ENCODE measurements at places on chromosomes 4 and X.

DNA sequence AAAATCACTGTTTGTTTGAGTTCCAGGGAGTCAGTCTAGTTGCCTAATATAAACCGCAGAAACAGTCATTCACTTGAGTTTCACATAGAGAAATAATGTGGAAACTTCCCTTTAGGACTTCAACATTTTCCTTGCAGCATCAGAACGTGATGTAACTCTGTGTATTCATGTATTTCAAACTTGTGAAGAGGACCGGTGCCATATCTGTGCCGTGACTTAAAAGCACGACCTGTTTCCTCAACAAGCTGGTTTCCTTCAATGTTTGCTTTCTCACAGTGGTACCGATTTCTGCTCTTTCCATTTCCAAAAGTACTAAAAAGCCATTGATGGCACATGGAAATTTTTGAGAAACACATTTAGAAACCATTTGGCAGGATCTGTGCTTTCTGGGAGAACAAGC is 166.6 kb upstream of the RAPGEF2 start:
- DNase-seq = peak; percentile 89

DNA sequence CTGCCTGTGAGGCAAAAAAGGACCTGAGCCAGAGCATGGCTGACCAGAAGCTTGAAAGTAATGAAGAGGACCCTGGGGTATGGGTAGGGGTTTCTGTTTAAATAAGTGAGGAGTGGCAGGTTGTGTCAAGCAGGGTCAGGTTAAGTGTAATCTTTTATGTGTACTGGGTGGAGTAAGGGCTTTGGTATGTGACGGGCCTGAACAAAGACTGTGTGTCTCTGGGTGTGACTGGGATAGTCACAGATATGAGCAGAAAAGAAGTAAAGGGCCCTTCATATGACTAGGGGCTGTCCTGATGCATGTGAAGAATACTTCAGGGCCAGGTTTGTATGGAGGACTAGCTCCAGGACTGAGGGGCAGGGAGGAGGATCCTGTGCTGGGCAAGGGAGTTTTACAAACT is 82.4 kb downstream of the ITIH6 start:
- DNase-seq = no peak

DNA sequence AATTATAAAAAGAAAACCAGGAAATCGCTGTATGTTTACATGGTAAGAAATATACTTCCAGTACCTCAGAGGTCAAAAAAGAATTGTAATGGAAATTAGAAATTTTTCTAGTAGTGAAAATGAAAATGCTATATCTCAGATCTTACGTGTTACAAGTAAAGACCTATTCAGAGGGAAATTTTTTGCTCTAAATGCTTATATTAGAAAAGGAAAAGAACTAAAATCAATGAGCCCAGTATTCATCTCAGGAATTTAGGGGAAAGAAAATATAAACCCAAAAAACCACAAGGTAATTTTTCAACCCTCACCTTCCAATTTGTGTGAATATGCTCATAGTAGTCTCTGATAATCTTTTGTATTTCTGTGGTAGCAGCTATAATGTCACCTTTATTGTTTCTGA is 145.6 kb downstream of the RAP1GDS1 start:
- DNase-seq = no peak

GRCh38 chr4:40682290-40683101 is 52.8 kb upstream of the RBM47 start:
- peak; percentile 68 for DNase-seq

GRCh38 chr4:147984065-147984777 is 252.3 kb downstream of the ARHGAP10 start:
- DNase-seq = peak; percentile 54

- DNase-seq = no peak
Observed at GRCh38 chr4:55874831-55875230, 21.4 kb downstream of the EXOC1 start.

- no peak for DNase-seq
Observed at GRCh38 chrX:15853586-15854079, 980 bp downstream of the AP1S2 start.

DNA sequence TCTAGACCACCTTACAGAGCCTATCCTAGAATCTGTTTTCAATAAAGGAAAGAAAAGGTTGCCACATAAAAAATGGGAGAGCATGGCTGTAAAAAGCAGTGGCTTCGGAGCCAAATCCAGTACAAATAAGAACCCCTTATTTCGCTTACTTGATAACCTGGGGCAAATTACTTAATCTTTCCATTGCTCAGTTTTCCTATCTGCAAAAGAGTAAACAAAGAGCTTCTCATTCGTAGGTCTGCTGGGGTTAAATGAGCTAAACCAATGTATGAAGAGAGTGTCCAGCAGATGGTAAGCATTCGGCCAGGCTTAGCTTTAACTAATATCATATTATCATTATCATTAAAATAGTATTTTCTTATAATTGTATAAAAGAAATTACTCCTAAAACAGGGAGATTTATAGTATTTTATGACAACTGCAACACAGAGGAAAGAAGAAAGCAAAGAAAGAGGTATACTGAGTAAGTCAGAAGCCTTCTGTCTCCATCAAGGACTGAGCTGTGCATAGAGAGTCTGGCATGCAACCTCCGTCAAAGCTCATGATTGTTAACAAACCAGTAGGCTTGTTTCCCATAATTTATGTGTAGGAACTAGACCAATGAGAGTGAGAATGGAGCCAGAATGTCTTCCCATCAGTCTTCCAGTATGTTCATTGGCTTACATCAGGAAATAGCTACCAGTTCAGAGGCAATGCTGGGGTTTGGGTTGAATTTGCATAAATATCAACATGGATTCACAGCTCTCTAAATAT is 364.9 kb downstream of the UNC5C start:
- DNase-seq = no peak

DNA sequence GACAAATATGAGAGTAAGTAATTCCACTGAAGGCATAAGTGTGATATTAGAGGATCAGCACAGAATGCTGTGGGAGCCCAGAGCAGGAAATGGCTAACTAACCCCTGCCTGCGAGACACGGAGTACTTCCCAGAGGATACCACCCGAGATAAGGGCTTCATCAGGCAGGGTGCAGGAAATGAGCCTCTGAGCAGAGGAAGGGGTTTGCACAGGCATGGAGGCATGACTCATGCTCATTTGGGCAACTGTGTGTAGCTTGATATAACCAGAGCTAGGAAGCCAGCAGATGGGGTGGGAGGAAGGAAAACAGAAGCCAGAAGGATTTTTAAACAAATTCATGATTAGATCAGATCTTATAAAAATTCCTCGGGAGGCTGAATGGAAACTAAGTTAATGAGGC is 70.0 kb upstream of the TSPAN5 start:
- DNase-seq = peak; percentile 3

DNA sequence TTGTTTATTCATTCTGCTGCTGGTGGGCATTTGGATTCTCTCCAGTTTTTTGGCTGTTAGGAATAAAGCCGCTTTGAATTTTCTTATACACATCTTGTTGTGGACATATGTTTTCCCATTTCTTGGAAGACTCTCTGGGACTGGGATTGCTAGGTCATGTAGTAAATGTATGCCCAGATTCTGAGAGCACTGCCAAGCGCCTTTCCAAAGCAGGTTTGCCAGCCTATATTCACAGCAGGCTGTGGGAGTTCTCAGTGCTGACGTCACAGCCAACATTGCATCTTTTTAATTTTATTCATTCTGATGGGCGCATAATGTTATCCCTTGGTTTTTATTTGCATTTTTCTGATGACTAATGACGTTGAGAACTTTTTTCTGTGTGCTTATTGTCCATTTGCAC is 24.1 kb downstream of the TMEM271 start:
- no peak for DNase-seq

DNA sequence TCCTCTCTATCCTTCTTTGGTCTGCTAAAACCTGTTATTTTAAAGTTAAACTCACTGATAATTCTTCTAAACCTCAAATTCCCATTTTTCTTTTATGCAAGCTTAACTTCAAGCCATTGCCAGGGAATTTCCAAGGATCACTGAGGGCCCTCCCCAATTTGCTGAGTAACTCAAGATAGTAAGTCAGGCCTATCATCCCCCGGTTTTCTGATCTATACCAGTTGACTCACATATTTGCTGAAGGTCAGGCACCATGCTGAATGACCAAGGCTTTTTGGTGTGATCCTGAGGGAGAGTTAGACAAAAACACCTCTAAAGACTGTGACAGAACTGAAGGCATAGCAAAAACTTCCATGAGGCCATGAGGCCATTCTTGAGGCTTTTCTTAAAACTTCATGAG is 1301.9 kb downstream of the PCDH7 start:
- no peak for DNase-seq
